Smooth muscle cell of bladder (primary cell): ENCODE measurements at places on chromosomes 11 and 22. TPM values are rescaled to one million over a fixed set of nuclear protein-coding genes. Genes with fewer than 3 reads are reported as not detected.

Gene OR6A2
- total RNA-seq = 0.14 and 0.37 TPM in 2 replicates

Gene FOXRED2
- total RNA-seq = 1.8 and 3.0 TPM in 2 replicates

Gene HBG2
- not detected in 2 replicates for total RNA-seq

Gene KCNK7
- total RNA-seq = 0.09 and 0.43 TPM in 2 replicates

Gene C11orf91
- total RNA-seq = not detected in 2 replicates

Gene CCT8L2
- not detected in 2 replicates for total RNA-seq

Gene CHRM1
- total RNA-seq = not detected in 2 replicates

Gene SAA2
- total RNA-seq = 0.28 TPM in 1 of 2 replicates, not detected in the other

Gene UQCR10
- 97.2 and 133 TPM in 2 replicates for total RNA-seq

Gene SMTNL1
- total RNA-seq = not detected in 2 replicates

Gene GRM5
- total RNA-seq = under 0.01 TPM in 1 of 2 replicates, not detected in the other

Gene GLYAT
- total RNA-seq = not detected in 2 replicates

Gene OR52I1
- not detected in 2 replicates for total RNA-seq

Gene A4GALT
- 13.7 and 20.6 TPM in 2 replicates for total RNA-seq

Gene TBCEL
- 19.6 and 23.7 TPM in 2 replicates for total RNA-seq

Gene SCUBE1
- under 0.01 and 5.0 TPM in 2 replicates for total RNA-seq

Gene APOBEC3F
- 5.5 and 7.1 TPM in 2 replicates for total RNA-seq

Gene NRGN
- 0.14 TPM in 1 of 2 replicates, not detected in the other for total RNA-seq

Gene B4GAT1
- total RNA-seq = 28.2 and 43.2 TPM in 2 replicates

Gene C22orf42
- not detected in 2 replicates for total RNA-seq

Gene TMEM25
- total RNA-seq = 5.0 and 6.7 TPM in 2 replicates

Gene SPCS2
- 9.7 and 39.4 TPM in 2 replicates for total RNA-seq

Gene OR10A2
- total RNA-seq = not detected in 2 replicates

Gene OR8G5
- not detected in 2 replicates for total RNA-seq

Gene P2RX6
- total RNA-seq = 2.6 and 2.8 TPM in 2 replicates

Gene BIK
- total RNA-seq = not detected in 2 replicates

Gene SLC6A5
- under 0.01 TPM in 1 of 2 replicates, not detected in the other for total RNA-seq

Gene HTR3B
- total RNA-seq = not detected in 2 replicates

Gene SMIM35
- not detected in 2 replicates for total RNA-seq

Gene HBG1
- total RNA-seq = not detected in 2 replicates

Gene FXYD6
- 0.37 TPM in 1 of 2 replicates, not detected in the other for total RNA-seq

Gene GRAMD1B
- total RNA-seq = 0.71 and 0.83 TPM in 2 replicates

Gene COPB1
- 263 and 305 TPM in 2 replicates for total RNA-seq

Gene MYOD1
- total RNA-seq = not detected in 2 replicates

Gene CLP1
- total RNA-seq = 12.4 and 16.5 TPM in 2 replicates

Gene ABCC8
- not detected in 2 replicates for total RNA-seq

Gene CELSR1
- total RNA-seq = 0.14 and 0.65 TPM in 2 replicates

Gene SGSM1
- 0.09 and 0.14 TPM in 2 replicates for total RNA-seq

Gene SAA1
- total RNA-seq = 0.37 TPM in 1 of 2 replicates, not detected in the other

Gene SCGB1A1
- total RNA-seq = not detected in 2 replicates

Gene TRIM49
- total RNA-seq = not detected in 2 replicates

Gene CDC42BPG
- total RNA-seq = under 0.01 TPM in 2 replicates

Gene IFITM10
- 0.28 and 0.65 TPM in 2 replicates for total RNA-seq

Gene OR51E2
- total RNA-seq = 0.09 TPM in 1 of 2 replicates, not detected in the other
